ENCODE measurements at places on chromosomes 1 and 21.
A peak's percentile ranks its signal among the peaks of the same experiment; 100 is the strongest.

DNA sequence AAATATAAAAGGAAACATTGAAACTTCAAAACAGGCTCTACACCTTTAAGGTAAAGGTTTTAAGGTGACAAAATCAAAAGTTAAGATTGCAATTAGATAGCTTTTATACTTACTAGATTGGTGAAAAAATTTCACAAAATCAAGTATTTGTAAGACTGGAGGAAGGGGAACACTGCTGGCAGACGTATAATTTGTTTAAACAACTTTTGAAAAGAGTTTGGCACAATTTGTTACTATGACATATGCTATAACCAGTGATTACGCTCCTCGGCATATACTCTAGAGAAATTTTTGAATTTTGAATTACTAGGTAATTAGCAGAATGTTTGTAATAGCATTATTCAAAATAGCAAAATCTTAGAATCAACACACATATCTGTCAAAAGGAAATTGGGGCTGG lies 425.0 kb downstream of the LRRIQ3 start:
- DNase-seq = no peak

DNA sequence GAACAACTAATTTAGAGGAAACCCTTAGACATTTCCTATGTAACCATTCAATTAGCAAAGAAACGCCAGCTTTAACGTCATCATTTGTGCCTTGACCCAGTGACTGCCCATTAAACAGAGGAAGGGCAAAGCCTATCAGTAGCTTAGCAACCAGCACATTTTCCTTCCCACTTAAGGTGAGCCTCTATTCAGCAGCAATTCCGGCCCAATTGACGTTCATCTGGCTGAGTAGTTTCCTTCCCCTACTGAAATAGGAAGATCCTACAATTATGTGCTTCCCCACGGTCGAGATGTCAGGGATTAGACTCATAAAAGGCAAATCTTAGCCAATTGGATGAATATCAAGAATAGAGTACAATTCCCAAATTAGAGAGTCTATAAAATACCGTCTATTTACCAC lies 482.1 kb upstream of the ADAMTS5 start:
- DNase-seq = no peak

DNA sequence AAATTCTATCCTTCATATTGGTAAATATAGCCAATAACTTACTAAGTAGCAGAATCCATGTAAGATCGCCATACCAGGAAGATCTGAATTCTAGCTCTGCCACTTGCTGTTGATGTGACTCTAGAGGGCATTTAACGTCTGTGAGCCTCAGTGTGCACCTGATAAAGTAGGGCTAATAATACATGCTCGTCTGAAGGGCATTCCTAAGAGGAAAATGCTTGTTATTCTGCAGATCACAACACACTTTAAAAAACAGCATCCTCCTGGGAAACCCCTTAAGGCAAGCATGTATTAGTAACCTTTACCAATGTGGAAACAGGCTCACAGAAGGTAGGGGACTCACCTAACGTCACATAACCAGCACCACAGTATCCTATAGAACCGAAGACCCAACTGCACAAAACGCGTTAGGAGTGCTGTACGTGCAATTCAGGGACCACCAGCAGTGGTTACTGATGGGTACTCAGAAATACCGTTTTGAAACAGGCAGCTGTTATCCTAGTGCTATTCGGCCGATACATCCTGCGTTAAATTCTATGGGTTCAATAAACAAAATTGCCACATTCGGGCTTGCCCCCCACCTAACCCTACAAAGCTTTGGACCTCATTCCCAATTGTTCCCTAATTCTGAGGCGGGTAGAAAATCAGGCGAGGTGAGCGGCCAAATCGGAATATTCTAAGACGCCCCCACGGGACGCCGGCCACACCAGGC lies 758 bp downstream of the DEPDC1 start:
- no peak for DNase-seq

GRCh38 chr21:36255663-36256062 lies 64.3 kb upstream of the MORC3 start:
- DNase-seq = no peak

GRCh38 chr1:185073725-185074124 lies 28.4 kb downstream of the RNF2 start:
- no peak for DNase-seq

DNA sequence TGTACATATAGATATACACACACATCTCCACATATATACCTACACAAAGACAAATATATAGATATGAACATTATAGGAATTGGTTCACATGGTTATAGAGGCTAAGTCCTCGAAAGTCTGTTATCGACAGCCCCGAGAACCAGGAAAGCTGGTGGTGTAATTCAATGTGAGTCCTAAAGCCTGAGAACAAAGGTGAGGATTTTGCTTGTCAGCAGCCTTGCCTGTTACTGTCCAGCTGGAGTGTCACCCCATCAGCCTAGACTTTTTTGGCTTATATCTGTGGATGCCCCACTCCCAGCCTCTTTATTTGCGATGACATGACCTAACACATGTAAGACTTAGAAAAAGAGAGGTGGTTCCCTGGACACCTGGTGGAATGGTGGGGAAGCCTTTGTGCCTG lies 97.0 kb downstream of the GIPC2 start:
- DNase-seq = no peak

DNA sequence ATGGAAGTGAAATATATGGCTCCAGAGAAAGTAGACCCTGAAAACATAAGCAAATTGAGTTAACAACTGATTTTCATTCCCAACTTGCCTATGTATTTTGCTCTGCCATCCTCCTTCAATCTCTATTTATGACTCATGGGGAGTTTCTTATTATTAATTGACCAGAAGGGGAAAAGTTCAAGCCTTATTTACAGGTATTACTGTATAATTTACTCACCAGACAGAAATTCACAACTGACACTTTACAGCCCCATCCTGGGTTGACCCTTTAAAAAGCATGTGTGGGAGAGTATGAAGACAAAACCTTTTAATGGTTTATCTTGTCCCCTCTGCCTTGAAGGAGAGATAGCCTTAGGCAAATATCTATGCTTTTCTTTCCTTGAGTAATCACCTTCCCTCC lies 39.8 kb upstream of the C1orf53 start:
- no peak for DNase-seq

GRCh38 chr1:226360106-226360746 lies 47.7 kb downstream of the PARP1 start:
- DNase-seq = no peak

DNA sequence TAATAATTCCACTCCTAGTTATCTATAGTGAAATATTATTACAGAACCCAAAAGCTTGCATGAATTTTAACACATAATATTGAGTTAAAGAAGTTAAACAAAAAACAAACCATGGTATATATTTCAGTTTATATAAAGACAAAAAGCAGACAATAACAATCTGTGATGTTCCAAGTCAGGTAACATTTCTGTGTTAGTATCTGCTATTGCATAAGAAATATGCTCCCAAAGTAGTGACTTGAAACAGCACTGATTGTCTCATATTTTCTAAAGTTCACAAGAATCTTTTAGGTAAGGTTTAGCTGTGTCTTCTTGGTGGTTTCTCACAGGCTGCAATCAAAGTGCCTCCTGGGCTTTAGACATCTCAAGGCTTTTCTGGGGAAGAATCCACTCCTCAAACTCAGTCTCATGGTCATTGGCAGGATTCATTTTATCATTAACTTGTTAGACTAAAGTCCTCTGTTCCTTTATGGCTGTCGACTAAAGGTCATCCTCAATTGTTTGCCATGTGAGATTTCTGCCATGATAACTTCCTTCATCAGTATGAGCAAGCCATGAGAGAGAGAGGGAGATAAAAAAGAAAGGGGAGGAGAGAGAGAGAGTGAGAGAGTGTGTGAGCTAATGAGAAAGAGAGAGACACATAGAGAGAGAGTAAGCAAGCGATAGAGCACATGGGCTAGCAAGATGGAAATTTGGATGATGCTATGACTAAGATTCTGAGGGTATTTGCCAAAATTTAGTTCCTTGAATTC lies 19.9 kb downstream of the GBP1 start:
- no peak for DNase-seq

- DNase-seq = no peak
These were observed 56.0 kb upstream of the LAMC2 start for GRCh38 chr1:183129921-183130690.

DNA sequence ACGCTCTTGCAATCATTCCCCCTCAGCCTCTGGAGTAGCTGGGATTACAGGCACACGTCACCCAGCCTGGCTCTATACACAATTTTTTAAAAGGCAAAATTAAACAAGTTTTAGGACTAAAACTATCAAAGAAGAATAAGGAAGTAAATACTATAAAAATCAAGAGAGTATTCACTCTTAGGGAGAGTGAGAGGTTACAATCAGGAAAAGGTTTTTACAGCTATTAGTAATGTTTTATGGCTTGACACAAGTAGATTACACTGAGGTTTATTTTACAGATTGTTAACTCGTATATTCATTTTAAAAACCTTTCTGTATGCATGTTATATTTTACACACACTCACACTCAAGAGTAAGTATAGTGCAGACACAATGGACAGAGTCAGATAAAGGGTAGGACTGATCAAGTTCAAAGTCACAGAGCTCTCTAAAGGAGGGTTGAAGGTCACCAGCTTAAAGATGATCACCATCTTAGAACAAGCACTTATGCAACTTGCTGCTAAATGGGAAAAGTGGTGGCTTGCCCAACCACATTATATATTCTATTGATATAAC lies 77.9 kb upstream of the MAN1A2 start:
- DNase-seq = no peak

DNA sequence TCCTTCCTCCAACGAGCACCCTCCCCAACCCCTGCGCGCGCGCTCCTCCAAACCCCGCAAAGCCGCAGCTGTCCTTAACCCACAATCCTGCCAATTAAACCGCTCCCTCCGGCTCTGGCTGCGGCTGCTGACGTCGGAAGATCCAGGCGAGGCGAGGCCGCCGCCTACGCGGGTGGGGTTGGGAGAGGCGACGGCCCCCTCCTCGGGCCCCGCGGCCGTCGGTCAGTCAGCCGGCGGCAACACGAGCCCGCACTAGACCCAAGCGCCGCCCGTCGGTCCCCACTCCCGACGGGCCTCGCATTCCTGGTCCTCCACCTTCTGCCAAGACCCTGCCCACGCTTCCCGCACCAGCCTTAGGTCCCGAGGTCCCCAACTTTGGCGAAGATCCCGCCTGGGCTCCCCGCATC lies 75.4 kb downstream of the VWA5B1 start:
- peak; percentile 61 for DNase-seq

DNA sequence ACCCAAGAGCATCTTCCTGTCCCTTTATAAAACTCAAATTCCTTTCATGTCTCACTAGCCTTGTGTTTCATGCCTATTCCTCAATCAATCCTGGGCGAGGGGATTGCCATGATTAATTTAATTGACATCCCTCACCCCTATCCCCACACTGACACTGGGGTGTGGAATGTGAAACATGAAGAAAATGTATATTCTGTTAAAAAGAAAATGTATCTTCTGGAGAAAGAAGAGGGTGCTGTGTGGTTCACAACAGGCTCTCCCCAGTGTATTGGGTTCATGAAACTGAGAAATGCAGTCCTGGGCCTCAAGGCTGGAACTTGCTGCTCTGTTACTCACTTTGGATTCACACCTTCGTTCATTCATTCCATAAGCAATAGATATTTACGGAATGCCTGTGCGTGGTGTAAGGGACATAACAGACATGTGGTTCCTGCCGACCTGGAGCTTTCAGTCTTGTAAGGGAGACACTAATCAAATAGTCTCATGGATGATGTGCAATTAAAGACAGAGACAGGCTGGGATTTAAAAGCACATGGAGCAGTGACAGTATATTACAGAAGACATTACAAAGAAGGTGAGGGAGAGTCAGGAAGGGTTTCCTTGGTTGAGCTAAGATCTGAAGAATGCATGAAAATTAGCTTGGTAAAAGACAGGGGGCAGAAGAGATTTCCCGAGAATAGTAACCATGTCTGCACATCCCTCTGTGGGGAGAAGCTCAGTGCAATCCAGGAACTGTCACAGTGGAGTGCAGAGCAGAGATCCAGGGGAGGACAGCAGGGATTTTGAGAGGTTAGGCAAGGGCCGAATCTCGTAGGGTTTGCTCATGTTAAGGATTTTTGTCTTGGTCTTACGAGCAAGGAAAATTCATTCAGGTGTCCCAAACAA lies 32.1 kb downstream of the SERTAD4 start:
- DNase-seq = no peak

- no peak for DNase-seq
These were observed 143.7 kb downstream of the ST6GALNAC5 start for GRCh38 chr1:77010937-77011336.

DNA sequence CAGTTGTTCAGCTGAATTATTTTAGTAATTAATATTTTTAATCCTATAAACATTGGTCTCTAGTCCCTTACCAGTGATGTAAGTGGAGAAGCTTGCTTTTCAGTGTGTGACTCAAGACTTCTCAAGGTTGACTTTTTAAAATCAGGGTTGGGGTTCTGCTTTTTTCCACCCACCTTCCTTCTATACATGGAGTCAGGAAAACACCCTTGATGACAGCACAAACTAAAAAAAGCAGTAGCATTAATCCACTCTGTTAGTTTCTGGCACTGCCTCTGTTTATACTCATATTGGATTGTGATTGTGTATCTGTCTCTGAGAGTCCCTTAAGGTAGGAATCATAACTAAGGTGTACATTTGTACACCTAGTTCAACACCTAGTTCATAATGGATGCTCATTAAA lies 8.3 kb upstream of the PLEKHO1 start:
- DNase-seq = no peak

DNA sequence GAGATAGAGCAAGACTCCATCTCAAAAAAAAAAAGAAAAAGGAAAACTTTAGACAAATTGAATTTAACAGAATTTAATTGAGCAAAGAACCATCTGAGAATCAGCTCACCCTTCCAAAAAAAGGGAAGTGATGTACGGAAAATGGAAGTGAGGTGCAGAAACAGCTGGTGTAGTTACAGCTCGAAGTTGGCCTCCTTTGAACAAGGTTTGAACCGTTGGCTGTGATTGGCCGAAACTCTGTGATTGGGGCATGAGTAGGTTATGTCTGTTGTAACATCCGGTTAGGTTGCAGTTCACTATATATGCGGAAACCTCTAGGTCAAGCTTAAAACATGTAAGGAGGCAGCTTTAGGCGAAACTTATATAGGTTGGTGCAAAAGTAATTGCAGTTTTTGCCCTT lies 97.9 kb upstream of the KIF26B start:
- no peak for DNase-seq

DNA sequence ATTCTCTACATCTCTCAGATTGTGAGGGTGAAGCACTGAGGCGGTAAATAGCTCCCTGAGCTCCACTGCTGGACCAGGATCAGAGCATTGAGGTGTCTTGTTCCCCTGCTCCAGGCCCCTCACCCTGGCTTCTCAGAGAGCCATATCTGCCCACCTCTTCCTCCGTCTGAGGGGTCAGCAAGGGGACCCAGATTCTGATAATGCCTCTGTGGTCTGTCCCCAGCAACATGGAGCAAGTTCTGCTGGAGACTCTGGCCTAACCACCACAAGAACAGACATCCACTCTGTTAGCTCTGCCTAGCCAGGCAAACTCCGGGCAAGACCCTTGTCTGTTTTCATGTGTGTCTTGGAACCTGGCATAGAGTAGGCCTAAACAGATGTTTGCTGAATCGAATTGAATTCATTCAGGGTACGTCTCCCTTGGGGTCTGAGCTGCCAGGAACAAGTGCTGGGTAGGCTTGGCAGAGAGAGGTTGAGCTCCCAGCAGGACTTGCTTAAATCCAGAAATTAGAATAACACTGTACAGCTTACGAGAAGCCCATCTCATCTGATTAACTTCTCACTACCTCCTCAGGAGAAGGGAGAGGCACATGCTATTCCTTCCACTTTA lies 2.3 kb downstream of the TRAF5 start:
- DNase-seq = no peak

- DNase-seq = peak; percentile 7
These were observed 28.7 kb downstream of the COL6A2 start for GRCh38 chr21:46126309-46127238.

Data from WERI-Rb-1 (cell line).